ENCODE measurements at places on chromosomes 5 and 9.

GRCh38 chr5:95098012-95098411 is 186.9 kb downstream of the MCTP1 start:
- DNase-seq, result no peak

GRCh38 chr9:127521919-127522304 is 70.6 kb downstream of the LRSAM1 start:
- DNase-seq, result no peak

DNA sequence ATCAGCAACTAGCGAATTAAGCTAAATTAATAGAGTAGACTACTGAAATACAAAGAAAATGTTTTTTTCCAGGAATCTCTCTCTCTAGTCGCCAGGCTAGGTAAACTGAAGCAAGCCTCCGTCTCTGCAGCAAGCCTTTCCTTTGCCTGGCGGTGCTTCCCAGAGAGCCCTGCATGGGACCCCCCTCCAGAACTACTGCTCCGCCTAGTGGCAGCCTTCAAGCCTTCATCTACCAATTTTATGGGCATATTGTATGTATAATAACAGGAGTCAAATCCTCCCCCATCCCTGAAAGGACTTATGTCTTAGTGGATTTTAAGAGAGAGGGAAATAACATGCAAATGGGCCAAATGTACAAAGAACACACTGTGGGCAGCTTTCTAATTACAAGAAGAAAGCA is 241.9 kb downstream of the SAXO1 start:
- DNase-seq, result no peak

DNA sequence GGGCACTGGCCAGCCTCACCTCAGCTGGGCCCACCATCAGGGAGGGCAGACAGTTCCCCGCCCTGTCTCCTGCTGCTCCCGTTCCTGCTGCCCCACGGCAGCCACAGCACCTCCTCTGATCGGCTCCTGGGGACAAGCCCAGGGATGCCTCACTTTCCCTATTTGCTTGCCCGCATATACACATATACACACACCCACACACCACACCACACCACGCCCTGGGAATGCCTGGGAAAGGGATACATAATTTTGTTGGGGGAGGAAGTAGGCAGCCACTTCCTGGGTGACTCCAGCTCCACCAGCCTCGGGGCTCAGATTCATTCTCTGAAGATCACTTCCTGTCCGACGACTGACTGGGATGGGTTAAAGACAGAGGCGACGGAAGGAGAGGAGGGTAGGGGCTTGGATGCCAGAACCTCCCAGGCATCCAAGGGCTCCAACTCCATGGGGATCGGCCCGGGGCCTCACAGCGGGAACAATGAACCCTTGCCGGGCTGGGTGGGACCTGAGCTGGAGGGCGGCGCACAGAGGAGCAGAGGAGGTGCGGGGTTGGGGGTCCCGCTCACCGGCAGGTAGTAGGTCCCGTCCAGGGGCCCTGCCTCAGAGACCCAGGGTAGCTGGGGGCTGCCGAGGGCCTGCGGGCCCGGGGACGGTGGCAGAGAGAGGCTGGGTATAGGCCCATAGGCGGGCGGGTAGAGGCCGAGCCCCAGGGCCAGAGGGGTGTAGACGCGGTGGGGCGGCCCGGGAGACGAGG is 2.0 kb upstream of the MZB1 start:
- DNase-seq, result peak; percentile 65

- DNase-seq, result no peak
Observed at GRCh38 chr9:136047775-136048559, 47.1 kb downstream of the NACC2 start.

DNA sequence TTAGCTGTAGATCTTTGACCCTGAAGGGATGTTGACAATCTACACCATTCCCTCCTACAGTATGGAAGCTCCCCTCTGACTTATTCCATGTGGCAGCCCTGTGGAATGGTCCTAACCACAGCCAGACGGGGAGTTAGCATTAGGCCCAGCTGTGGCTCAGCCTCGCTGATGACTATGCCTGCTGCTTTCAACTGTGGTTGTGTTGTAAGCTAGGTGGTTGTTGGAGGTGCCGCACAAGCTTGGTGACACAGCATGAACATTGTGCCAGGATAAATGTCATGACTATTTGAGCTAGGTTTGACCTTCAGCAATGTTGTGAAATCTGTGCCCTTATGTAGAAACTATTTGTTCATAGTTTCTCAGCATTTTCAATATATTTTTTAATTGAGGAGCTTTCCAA is 40.6 kb downstream of the SGCD start:
- DNase-seq, result no peak

DNA sequence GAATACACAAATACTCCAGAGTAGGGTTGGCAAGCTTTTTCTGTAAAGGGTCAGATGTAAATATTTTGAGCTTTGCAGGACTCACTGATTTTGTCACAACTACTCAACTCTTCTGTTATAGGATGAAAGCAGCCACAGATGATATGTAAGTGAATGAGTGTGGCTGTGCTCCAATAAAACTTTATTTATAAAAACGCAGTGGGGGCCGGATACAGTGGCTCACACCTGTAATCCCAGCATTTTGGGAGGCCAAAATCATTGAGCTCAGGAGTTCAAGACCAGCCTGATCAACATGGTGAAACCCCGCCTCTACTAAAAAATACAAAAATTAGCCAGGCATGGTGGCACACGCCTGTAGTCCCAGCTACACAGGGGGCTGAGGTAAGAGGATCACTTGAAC is 69.1 kb downstream of the FBXW11 start:
- no peak for DNase-seq

DNA sequence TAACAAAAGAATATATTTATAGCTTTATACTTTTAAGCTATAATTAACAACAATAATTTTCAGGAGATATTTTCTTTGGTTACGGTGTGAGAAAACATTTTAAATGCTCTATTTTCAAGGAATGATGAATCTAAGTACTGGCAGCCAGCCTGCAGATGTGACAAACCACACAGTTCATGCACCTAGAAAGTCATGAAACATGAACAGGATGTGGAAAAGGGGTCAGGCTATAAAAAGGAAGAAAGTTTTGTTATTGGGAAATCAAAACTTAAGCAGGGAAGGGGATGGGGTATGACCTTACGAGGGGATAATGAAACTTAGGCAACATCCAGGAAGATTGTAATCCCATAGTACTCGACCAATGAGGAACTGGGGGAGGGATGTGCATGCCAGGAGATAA is 508.7 kb upstream of the GRAMD2B start:
- no peak for DNase-seq

DNA sequence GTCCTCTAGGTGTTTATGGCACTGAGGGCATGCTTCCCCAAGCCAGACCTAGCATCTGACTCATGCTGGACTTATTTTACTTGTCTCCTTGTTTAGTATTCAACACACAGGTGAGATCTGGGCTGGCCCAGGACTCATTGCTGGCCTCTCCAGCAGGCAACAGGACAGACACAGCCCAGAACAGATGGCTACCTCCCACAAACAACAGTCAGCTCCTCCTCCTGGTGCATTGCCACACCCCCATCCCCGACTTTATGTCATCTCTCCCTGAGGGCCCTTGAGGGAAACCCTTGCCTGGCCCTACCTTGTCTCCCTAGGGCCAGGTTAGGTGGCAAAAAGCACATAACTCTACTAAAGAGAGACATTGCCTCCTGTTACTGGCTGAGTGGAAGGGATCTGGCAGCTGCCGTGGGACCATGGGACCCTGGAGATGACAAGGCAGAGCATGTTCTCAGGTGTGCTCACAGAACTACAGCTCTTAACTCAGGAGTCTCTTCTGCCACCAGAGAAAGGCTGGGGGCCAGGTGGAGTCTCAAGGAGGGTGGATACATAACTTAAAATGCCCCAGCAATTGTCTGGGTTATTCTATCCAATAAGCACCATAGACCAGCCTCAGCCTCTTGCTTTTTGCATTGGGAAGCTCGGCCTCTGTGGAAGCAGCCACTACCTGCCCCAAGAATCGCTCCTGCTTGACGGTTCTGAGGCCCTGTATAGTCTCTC is 2.3 kb downstream of the ACSL6 start:
- DNase-seq, result peak; percentile 58

GRCh38 chr5:154755361-154756008 is at the start of gene LARP1:
LARP1 (plus strand) TSS chr5:154755377; CDS start chr5:154755758, 381 bp downstream.
- peak; percentile 60 for DNase-seq

DNA sequence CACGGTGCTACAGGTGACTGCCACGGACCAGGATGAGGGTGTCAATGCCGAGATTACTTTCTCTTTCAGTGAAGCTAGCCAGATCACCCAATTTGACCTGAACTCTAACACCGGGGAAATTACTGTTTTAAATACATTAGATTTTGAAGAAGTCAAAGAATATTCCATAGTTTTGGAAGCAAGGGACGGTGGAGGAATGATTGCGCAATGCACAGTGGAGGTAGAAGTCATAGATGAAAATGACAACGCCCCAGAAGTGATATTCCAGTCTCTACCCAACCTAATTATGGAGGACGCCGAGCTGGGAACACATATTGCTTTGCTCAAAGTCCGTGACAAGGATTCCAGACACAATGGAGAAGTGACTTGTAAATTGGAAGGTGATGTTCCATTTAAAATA is 1.2 kb downstream of the PCDHGB4 start:
- no peak for DNase-seq

Measured in T47D (cell line).